Stimulated activated CD4-positive, alpha-beta T cell treated with anti-CD3 and anti-CD28 coated beads, Interleukin-1b, Interleukin-23, amount 100 ng/mL, for 48 hours (primary cell): ENCODE measurements at places on chromosomes 4 and X.

GRCh38 chrX:8010105-8010504 lies 82.9 kb upstream of the PNPLA4 start:
- DNase-seq: no peak

DNA sequence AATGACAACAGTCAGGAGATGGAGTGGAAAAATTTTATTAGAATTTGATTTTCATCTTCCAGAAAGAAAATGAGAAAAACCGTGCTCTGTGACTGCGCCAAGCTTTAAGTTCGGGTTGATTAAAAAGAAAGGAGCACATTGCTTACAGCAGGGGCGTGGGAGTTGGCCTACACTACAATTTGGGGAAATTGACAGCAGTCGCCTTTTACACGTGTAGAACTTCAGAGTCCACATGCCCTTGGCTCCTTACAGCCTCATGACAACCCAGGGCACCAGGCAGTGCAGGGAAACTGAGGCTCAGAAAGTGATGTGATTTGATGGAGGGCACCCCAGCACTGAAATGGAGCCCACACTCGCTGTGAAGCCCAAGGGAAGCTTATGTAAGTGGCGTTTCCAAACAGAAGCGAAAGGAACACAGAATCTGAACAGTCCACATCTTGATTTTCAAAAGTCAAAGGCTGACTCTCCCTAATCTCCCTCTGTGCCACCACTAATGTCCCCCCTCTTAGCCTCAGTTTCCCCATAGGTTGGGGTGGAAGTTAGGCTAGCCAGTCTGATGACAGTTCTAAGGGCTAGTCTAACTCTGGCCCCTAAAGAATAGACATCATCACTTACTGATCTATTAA lies 5.5 kb downstream of the PPP2R2C start:
- DNase-seq: no peak

- no peak for DNase-seq
These were observed 1.6 kb downstream of the BANK1 start for GRCh38 chr4:101792056-101792590.

DNA sequence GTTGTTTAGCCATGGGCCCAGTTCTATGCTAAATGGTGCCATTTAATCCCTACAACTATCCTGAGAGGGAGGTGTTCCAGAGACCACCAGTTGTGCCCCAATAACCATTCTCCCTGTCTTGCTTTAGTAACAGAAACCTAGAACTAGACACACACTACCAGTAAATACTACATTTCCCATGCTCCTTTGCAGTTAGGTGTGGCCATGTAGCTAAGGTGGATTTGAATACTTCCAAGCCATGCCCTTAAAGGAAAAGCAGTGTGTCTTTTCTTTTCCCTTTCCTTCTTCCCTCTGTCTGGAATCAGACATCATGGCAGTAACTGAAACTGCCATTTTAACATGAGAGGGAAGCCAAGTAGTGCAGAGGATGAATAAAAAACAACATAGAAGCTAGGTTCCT lies 90.9 kb upstream of the TMEM33 start:
- no peak for DNase-seq

- DNase-seq: no peak
These were observed 166.7 kb upstream of the RPS6KA3 start for GRCh38 chrX:20433388-20433775.

DNA sequence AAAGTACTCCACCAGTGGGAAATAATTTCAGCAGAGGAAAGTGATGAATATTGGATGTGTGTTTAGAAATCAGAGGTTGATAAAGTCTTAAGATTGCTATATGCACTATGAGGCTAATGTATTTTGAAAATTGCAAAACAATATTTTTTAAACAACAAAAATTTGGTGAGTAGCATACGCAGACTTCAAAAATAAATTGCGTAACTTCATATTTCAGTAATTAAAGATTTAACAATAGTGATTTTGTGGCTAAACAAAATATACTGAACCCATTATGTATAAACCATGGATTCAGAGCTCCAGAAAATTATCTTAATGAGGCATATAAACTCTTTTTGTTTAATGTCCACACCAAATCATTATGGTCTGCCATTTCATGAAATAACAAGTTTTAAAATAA lies 3.3 kb upstream of the TAPT1 start:
- no peak for DNase-seq

DNA sequence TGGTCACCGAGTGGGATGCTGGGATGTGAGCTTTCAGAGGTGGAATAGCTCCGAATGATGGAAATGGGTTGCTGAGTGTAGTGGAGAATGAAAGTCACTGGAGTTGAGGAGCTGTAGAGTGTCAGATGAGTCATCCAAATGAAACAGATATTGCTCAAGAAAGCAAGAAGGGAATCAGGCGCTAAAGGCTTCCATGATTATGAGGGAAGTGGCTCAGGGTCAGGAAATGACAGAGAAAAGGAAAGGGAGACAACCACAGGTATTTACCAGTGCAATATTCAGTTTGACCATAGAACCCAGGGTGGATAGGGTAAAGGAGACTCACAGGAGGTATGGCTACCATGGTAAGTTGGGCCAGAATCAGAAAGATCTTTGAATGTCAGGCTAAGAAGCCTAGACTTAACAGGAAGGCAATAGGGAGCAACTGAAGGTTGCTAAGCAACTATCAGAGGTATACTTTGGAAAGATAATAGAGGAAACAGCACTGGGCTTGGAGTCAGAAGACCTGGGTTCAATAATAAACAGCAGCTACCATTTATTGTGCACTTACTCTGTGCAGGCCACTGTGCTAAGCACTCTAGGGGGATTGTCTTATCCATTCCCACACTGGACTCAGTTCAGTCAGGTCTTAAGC lies 11.7 kb downstream of the LAS1L start:
- DNase-seq: no peak
